Posterior vena cava (tissue), 2 donors: ENCODE measurements at places on chromosomes 1 and 21.

DNA sequence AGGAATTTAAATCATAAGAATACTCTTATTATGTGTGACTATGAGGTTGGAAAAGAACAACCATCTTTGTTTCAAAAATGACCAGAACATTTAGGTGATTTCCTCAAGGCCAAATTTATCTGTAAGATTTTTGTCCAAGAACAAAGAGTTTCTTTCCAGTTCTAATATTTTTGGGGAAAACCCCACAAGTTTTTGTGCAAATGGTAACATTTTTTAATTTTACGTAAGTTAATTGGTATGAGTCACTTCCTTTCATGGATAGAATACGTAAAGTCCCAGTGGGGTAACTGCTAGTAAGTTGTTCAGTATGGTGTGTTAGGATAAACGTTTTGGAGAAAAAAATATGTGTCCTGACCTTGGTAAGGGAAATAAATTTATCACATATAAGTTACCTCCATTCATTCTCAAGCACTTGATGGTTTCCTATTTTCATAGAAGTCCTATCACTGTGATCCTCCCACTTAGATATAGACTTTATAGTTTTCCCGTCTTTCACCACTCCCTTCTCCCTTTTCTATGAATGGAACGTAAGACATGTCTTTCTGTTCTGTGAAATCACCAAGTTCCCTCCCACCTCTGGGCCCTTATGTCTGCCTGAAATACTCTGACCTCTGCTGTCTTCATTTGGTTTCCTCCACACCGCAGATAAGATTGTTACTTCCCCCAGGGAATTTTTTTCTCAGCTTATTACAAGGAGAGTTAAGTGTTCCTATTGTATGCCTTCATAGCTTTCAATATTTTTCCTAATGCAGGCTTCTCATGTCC is 34.9 kb upstream of the TSNAX start:
- no peak for DNase-seq

- no peak for DNase-seq
Observed at GRCh38 chr1:32276032-32276782, 15.7 kb upstream of the HDAC1 start.

GRCh38 chr1:169507413-169507812 is 21.7 kb upstream of the SLC19A2 start:
- DNase-seq, result no peak

DNA sequence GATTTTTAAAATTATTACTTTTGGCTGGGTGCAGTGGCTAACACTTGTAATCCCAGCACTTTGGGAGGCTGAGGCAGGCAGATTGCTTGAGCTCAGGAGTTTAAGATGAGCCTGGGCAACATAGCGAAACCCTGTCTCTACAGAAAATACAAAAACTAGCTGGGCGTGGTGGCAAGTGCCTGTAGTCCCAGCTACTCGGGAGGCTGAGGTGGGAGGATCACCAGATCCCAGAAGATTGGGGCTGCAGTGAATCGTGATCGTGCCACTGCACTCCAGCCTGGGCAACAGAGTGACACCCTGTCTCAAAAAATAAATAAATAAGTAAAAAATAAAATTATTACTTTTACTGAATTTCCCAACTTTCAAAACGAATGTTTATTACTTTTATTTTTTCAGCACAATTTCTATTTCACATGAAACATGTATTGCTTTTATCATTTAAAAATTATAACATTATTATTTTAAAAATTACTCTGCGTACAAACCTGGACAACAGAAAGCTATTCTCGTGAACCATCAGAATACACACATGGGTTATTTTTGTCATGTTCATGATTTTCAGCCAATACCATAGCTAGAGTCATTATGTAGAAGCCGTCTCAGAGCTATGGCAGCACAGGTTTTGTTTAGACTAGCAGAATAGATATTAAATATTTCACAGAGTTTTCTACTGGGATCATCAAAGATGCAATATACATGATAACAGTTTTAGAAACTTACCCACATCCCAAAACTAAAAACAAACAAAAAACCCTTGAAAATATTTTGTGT is 621 bp downstream of the AMPD1 start:
- DNase-seq, result no peak

DNA sequence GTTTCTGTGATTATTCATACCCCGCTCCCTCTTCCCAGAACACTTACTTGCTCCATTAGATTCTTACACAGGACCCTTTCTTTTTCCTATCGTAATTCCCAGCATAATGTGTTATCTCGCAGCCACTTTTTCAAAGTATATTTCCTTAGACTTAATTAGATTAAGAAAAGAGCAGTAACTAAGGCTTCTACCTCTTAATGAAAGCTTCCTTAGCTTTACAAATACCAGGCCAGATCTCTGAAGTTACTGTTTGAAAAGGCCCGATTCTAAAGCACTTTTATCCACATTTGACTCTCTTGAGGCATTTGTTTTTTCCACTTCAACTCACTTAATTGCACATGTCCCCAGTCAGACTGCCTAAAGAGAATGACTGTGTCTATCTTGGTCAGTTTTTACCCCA is 1264.3 kb upstream of the ADGRL2 start:
- no peak for DNase-seq

DNA sequence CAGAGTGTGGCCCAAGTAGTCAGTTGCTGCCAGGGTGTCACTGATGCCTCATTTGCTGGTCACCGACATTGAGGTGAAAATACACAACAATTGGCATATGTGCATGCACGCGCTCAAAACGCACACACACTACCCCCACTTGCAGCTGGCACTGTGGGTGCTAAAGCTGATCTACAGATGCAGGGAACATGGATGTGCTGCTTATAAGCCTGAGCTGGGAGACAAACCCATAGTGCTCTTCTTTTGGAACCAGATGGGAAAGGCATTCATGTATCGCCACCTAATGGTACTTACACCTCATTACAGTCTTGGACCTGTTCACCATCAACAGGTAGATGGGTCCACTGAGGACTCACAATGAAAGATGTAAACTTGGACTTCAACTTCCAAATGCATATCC is 70.3 kb upstream of the CAMK1G start:
- DNase-seq, result no peak

GRCh38 chr1:232968965-232969364 is 18.6 kb downstream of the NTPCR start:
- DNase-seq, result no peak

DNA sequence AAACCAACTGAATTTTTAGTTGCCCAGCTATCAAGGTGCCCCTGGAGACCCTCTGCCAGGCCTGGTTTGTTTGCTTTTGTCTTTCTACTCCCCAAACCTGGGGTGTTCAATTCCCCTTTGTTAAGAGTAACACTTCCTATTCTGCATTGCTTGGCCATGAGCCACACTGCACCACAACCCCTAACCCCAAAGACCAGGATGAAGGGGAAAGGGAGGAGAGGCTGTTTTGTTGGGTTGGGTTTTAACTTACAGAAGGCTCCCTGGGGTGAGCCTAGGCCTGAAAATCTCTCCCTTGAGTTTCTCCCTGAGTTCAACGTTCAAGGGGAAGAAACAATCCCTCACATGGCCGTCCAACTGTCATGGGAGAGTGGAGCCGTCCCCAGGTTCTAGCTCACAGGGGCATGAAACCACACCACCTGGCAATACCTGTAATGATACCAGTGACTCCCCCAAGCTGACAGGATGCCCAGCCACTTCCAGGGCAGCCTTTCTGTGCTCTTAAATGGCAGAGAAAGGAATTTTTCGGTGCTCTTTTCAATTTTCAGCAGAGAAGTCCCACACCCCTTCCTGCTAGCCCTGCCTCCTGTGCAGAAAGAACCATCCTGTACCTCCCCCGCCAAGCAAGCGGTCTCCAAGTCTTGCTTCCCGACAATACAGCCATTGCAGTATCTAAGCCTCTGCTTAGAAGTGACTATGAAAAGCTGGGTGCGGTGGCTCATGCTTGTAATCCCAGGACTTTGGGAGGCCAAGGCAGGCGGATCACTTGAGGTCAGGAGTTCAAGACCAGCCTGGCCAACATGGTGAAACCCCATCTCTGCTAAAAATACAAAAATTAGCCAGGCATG is 14.9 kb downstream of the SLC45A3 start:
- DNase-seq, result no peak

DNA sequence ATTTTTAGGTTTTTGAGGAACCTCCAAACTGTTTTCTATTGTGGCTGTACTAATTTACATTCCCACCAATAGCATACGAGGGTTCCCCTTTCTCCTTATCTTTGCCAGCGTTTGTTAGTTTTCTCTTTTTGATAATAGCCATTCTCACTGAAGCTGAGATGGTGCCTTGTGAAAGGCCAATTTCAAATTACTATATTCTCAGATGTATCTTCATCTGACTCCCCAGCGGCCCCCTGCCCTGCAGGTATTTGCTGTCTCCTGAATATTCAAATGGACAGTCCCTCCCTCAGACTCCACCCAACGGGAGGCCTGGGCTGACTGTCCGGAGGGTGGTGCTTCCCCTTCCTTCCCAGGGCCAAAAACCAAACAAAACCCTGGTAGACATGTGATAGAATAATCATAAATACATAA is 33.5 kb upstream of the TARBP1 start:
- DNase-seq, result no peak

GRCh38 chr1:15071936-15072335 is 81.6 kb upstream of the TMEM51 start:
- DNase-seq, result no peak

GRCh38 chr1:43304314-43304681 is 3.5 kb downstream of the TIE1 start:
- DNase-seq, result peak; percentile 54

GRCh38 chr21:16563795-16564194 is 834.0 kb downstream of the USP25 start:
- no peak for DNase-seq

- DNase-seq, result peak; percentile 53
Observed at GRCh38 chr21:41589620-41590175, 81.7 kb upstream of the TMPRSS2 start.

DNA sequence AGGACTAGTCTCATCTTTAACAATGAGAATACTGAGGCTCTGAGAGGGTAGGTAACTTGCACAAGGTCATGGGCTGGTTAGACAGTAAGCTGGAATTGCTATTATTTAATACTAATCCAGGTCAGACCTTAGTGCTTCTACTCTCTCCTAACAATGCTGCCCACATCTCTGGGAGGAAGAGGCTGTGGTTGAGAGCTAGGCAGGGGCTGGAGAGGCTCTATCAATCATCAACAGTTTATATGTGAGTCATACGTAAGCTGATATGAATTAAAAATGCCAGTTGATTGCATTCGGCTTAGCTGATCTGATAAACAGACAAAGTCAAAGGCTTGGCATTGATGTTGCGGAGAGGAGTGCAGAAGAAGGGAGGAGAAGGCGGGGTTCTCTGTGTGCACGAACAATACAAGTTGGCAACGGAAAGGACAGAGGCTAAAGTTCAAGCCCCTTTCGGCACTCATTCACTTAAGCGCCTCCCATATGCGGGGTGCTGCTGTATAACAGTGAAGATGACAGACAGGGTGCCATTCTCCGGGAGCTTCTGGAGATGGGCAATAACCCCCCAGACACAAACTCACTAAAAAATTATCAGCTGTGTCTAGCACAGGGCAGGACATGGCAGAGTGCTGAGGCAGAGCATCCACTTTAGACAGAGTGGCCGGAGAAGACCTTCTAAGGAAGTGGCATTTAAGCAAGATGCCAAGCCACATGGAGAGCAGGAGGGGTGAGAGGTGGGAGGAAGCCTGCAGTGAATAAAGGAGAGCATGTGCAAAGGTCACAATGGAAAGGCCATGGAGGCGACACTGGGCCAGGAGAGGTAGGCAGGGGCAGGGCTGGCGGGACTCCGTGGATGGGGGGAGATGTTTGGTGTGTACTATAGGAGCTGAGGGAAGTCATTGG is 195.2 kb downstream of the ZSCAN20 start:
- no peak for DNase-seq

- DNase-seq, result peak; percentile 86
Observed at GRCh38 chr1:89821322-89822108, 683 bp downstream of the LRRC8D start.

- no peak for DNase-seq
Observed at GRCh38 chr1:149906570-149907075, 7.3 kb downstream of the BOLA1 start.

DNA sequence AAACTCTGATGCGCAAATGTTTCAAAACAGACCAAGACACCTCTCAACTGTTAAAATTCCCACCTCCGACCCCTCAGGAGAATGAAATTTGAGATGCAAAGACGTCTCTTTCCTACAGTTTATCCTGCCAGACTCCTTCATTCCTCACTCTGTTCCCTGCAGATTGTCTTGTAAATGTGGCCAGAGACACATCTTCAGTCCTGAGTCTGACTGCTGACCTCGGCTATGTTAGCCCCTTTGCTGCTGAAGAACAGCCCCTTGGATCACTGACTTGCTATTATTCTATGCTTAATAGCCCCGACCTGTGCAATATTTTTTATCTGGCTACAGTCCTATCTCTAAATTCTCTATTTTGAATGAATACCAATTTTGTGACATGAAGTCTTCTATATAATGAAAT is 16.6 kb upstream of the ESRRG start:
- no peak for DNase-seq

GRCh38 chr1:19457607-19458006 is 27.7 kb downstream of the CAPZB start:
- DNase-seq, result no peak

DNA sequence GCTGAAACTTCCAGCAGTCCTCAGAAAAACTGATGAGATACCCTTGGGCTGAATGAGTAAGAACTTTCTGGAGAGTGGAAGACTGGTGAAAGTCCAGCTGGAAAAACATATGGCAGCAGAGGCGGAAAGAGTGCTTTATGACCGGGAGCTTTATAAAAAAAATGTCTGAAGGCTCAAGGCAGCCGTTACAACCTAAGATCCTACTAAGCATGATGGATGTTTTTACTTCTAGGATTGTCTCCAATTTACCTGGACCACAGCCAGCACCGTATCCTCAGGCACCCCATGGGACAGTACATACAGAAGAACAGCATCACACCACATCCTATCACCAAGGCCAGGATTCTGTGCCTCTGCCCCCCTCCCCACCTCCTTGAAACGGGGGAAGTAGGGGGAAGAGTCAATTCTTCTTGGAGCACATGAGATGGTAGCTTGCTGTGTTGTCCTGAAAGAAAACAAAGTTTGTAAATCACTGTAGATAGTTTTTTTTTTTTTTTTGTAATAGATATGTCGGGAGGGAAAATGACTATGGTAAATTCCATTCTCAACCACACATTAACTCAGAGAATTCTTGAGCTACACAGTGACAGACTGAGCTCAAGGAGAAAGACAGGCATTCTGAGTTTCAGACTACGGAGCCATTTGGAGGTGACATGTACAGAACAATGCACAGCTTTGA is 11.8 kb upstream of the IRF2BP2 start:
- no peak for DNase-seq

DNA sequence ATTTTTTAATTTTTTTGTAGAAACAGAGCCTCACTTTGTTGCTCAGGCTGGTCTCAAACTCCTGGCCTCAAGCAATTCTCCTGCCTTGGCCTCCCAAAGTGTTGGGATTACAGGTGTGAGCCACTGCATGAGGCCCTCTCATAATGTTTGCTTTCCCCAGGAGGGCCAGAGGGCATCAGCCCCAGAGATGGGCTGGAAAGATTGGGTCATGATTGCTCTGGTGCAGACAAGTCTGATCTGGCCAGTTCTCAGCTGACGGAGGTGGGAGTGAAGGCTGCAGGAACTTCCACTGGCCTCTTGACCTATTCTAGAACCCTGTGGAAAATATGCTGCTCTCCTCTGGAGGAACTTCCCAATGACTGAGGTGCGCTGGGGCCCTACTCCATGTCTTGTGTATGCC is 43.4 kb upstream of the RD3 start:
- DNase-seq, result no peak

GRCh38 chr21:31846690-31847089 is 26.1 kb upstream of the HUNK start:
- DNase-seq, result no peak

GRCh38 chr1:3695326-3696217 is 43.3 kb downstream of the TP73 start:
- DNase-seq, result no peak
